Small intestine (tissue), 16 donors: ENCODE measurements at places on chromosomes 12 and 14. TPM values are rescaled to one million over a fixed set of nuclear protein-coding genes. Genes with fewer than 3 reads are reported as not detected.
A peak's percentile ranks its signal among the peaks of the same experiment; 100 is the strongest.

DNA sequence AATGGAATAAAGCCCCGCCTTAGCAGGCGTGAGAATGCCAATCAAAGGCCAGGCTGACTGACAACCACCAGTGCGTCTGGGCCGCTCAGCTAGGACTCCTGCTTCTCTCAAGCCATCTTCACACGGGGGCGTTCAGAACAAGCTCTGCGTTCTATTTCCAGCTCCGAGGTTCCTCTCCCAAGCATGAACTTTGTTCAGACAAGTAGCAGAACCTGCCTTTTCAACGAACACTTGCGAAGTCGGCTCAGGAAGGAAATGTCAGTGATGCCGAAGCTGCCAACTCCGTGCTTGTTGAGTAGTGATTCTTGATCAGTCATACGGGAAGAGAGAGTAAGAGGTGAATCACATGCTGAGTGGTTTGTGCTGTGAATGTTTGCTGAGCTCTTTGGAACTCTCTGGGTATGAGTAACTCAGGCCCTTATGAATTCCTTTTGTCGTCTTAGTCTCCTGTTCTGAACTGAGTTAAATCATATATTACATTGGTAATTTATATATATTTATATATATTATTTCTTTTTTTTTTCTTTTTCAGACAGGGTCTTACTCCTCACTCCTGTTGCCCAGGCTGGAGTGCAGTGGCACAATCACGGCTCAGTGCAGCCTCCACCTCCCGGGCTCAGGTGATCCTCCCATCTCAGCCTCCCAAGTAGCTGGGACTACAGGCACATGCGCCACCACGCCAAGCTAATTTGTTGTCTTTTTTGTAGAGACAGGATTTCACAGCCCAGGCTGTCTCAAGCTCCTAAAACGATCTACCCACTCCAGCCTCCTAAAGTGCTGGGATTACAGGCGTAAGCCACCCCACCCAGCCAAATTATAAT is 29.4 kb upstream of the BCL7A start:
- no peak overlapping the region for H3K27ac ChIP-seq
- no peak for DNase-seq
- H3K27me3 ChIP-seq, result peaks cover 3% of the 10 kb centered on the region
- H3K4me3 ChIP-seq, result no peak overlapping the region

DNA sequence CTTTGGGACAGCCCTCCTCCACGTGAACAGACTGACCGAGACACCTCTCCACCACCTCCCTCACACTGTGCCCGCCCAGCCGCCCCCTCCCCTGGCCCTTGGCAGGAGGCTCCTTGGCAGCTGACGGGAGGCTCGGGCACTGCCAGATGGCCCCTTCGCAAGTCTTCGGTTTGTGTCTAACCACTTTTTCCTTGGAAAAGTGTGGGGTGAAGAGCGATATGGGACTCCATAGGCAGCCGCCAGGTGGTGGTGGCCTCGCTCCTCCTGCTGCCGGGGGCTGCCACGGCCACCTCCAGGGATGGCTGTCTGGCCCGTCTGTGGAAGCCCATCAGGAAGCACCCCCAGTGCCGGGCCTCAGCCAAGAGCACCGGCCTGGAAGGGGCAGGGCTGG is 58.7 kb downstream of the LRCOL1 start:
- H3K4me1 ChIP-seq, result no peaks in the 10 kb centered on the region
- H3K27me3 ChIP-seq, result no peaks in the 10 kb centered on the region
- no peak overlapping the region for H3K27ac ChIP-seq
- DNase-seq, result no peak

DNA sequence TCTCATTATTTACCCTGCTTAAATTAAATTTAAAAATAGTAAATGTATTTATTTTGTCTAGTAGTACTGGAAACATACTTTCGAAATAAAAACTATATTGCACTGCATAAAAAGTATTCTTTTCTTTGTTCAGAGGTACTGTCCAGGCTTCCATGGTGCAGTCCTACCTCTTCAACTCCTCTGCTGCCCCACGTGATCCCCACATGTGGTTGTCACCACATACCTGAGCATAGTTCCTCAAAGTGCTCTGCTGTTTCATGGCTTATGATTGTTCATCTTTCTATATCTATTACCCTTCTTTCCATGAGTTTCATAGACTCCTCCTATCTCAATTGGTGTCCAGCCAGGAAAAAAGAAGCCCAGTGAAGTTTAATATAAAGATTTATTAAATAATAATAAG is 317.5 kb upstream of the OR4E1 start:
- no peak for DNase-seq
- no peaks in the 10 kb centered on the region for H3K4me1 ChIP-seq
- H3K27ac ChIP-seq, result no peak overlapping the region
- H3K4me3 ChIP-seq, result no peak overlapping the region

- H3K4me3 ChIP-seq, result no peak overlapping the region
- no peak for DNase-seq
- no peaks in the 10 kb centered on the region for H3K4me1 ChIP-seq
- no peak overlapping the region for H3K27ac ChIP-seq
- no peaks in the 10 kb centered on the region for H3K36me3 ChIP-seq
Measured at GRCh38 chr12:24546084-24546483, 402.8 kb downstream of the BCAT1 start.

DNA sequence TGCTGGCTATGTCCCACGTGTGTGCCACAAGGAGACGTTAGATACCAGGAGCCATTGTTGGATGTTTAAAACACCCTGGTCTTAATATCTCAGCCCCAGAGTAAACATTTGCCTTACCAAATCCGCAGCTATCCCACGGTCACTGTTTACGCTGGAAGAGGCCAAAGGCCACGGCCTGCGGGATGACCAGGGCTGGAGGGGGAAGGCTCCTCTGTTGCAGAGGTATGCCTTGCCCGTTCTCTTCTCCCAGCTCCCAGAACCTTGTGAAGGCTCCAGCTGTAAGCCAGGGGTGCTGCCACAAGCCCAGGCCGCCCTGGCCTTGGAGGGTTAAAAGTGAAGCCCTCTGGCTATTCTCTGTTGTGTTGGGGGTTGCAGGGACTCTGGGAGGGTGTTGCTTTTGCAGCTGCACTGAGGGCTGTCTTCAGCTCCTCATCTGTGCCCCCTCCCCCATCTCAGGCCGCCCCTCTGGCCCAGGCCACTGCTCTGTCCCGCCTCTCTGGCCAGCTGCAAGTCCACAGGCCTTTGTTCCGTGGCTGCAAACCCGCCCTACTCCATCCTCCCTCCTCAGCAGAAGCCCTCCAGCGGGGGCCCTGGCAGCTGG is 2.5 kb downstream of the PLEKHG3 start:
- H3K27me3 ChIP-seq, result no peaks in the 10 kb centered on the region
- peak overlapping the region; percentile 2 for H3K4me3 ChIP-seq
- peaks cover 32% of the 10 kb centered on the region for H3K36me3 ChIP-seq
- peak overlapping the region; percentile 21 for H3K27ac ChIP-seq
- peaks cover 59% of the 10 kb centered on the region for H3K4me1 ChIP-seq
- no peak for DNase-seq

DNA sequence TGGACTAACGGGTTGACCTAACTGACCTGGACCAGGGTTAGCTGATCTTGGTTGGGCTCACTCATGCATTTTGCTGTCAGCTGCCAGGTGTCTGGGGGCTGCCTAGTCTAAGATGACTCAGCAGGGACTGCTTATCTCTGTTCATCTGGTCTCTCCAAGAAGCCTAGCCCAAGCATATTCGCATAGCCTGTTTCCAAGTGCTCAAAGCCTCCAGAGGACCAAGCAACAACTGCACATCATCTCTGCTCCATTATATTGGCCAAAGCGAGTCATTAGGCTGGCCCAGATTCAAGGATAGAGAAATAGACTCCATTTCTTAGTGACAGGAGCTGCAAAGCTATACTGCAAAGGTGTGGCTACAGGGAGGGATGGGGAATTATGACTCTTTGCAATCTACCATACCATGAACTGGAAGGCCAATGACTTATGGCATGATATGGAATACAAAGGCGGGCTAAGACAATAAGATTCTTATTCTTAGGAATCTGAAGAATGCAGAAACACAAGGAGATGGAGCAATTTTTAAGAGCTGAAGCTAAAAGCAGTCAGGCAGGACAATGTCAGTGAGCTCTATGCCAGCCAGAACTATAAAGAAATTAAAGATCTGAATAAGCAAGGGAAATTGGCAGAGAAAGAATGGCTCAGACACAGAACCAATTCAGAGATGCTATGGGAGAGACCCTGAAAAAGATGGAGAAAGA is 194.6 kb upstream of the FSCB start:
- no peak overlapping the region for H3K4me3 ChIP-seq
- H3K36me3 ChIP-seq, result no peaks in the 10 kb centered on the region
- no peak for DNase-seq
- no peaks in the 10 kb centered on the region for H3K4me1 ChIP-seq
- H3K27me3 ChIP-seq, result no peaks in the 10 kb centered on the region

GRCh38 chr14:94888121-94888520 is 118.2 kb upstream of the GSC start:
- no peaks in the 10 kb centered on the region for H3K36me3 ChIP-seq
- no peak overlapping the region for H3K4me3 ChIP-seq
- DNase-seq, result peak; percentile 97
- peaks cover 2% of the 10 kb centered on the region for H3K27me3 ChIP-seq
- H3K27ac ChIP-seq, result no peak overlapping the region

DNA sequence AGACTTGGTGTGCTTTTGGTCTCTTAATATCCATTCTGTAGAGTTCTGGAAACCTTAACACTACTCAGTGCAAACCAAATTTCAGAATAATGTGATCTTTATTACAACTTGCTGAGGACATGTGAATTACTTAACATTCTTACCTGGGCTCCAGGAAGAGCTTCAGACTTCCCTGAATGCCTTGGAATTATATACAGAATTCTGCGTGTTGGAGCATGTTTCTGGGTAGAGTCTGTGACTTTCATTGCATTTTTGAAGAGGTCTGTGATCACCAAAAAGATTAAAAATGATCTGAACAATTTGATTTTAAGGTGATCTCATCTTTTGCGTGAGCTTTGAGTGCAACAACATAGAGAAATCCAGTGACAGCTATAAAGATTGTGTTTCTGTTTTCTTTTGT is 35.4 kb downstream of the ZDHHC17 start:
- no peak overlapping the region for H3K27ac ChIP-seq
- H3K4me1 ChIP-seq, result no peaks in the 10 kb centered on the region
- peaks cover 10% of the 10 kb centered on the region for H3K36me3 ChIP-seq
- no peak for DNase-seq
- no peaks in the 10 kb centered on the region for H3K27me3 ChIP-seq

- no peak overlapping the region for H3K4me3 ChIP-seq
- no peak overlapping the region for H3K27ac ChIP-seq
- H3K4me1 ChIP-seq, result no peaks in the 10 kb centered on the region
- peak; percentile 91 for DNase-seq
Measured at GRCh38 chr14:36091096-36091495, 85.4 kb downstream of the PTCSC3 start.

DNA sequence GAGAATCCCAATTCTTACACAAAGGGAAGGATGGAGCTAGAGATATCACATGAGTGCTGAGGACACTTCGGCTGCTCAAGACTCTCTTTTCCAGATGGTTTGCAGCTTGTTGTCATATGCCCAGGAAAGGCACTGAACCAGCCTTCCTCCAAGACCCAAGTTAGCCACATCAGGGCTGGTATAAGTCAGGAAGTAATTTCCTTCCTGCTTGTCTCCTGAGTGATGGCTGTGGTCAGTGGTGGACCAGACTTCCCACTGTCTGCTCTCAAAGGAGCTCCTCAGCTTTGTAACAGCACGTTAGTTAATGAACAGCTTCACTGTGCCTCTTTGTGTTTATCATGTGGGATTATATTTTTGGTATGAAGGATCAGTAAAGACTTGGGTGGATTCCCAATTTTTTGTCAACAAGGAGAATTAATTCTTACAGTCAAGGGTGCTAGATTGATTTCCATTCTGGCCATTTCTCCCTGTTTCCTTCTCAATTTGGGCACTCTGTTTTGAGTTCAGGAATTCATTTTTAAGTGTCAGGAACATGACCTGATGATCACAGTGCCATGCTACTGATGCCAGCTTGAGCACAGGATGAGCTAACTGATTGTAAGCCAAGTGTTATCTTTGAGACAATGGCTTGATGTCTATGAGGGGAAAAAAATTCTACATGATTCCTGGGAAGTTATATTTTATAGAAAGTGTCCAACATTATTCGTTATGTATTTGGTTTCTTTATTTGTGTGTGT is 145.8 kb downstream of the GCH1 start:
- no peak overlapping the region for H3K4me3 ChIP-seq
- no peaks in the 10 kb centered on the region for H3K36me3 ChIP-seq
- no peak overlapping the region for H3K27ac ChIP-seq
- DNase-seq, result no peak

DNA sequence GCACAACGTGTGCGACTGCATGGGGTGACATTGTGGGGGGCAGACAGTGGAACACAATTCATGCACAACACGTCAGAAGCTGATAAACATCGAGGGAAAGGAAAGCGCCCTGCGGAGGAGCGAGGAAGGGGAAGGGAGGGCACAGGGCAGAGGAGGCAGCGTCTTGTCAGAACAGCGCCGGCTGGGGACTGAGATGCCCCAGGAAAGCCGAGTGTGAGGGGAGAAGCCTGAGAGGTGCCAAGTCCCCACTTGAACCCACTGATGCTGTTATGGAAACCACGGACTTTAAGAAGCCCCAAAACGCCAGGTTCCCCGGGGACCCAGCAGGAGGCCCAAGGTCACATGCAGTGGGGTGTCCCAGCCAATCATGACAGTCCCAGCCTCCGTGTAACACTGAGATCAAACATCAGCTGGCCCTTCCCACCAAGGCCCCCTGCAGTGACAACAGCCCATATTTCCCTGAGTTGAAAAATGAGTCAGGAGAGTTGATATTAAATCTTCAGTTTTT is 70.0 kb downstream of the GALNT9 start:
- H3K27me3 ChIP-seq, result no peaks in the 10 kb centered on the region
- no peak overlapping the region for H3K4me3 ChIP-seq
- no peaks in the 10 kb centered on the region for H3K4me1 ChIP-seq
- no peak overlapping the region for H3K27ac ChIP-seq
- no peak for DNase-seq
- no peaks in the 10 kb centered on the region for H3K36me3 ChIP-seq

- no peak overlapping the region for H3K4me3 ChIP-seq
- no peak overlapping the region for H3K27ac ChIP-seq
- no peak for DNase-seq
- H3K4me1 ChIP-seq, result no peaks in the 10 kb centered on the region
- peaks cover 3% of the 10 kb centered on the region for H3K27me3 ChIP-seq
- no peaks in the 10 kb centered on the region for H3K36me3 ChIP-seq
Measured at GRCh38 chr12:42741091-42741490, 151.5 kb upstream of the PRICKLE1 start.

- no peak overlapping the region for H3K27ac ChIP-seq
- no peaks in the 10 kb centered on the region for H3K36me3 ChIP-seq
- DNase-seq, result peak; percentile 34
- peak overlapping the region; percentile 49 for H3K4me3 ChIP-seq
- peaks cover 14% of the 10 kb centered on the region for H3K4me1 ChIP-seq
- H3K27me3 ChIP-seq, result peaks cover 23% of the 10 kb centered on the region
Measured at GRCh38 chr12:56487448-56488040, 417 bp downstream of the GLS2 start.

Gene TEX52
- not detected for polyA plus RNA-seq

Gene TMBIM4
- polyA plus RNA-seq, result 45.7 TPM

Gene TAS2R9
- not detected for polyA plus RNA-seq

Gene PLEKHA5
- polyA plus RNA-seq, result 36.2 TPM

Gene IL26
- polyA plus RNA-seq, result 0.12 TPM

Gene RNASE7
- polyA plus RNA-seq, result not detected

Gene LBHD2
- not detected for polyA plus RNA-seq

Gene TOMM20L
- polyA plus RNA-seq, result not detected

Gene REP15
- 20.5 TPM for polyA plus RNA-seq

Gene ANKRD33
- not detected for polyA plus RNA-seq

Gene BICDL1
- polyA plus RNA-seq, result 9.8 TPM
